Activated naive CD4-positive, alpha-beta T cell (primary cell): ENCODE measurements at places on chromosomes 3 and 15.
A peak's percentile ranks its signal among the peaks of the same experiment; 100 is the strongest.

- no peak for DNase-seq
These were observed 311.7 kb upstream of the ZNF717 start for GRCh38 chr3:76096836-76097588.

DNA sequence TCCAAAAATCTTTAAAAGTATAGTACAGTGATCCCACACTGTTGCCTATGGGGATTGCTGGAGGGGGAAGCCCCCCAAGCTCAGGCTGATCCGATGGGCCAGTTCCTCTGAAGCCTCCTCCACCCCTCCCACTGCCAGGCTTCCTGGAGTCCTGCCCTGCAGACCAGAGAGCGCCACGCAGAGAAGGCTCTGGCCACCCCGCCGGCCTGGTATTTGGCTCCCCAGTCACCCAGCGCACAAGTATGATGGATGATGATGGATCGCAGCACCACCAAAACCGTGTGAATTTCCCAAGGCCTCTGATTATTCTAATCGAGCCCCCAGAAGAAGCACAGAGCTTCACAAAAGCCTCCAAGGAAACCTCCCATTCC lies 259.0 kb downstream of the MECOM start:
- DNase-seq = no peak

- no peak for DNase-seq
These were observed 483.8 kb downstream of the TUSC7 start for GRCh38 chr3:117193390-117193789.

- DNase-seq = no peak
These were observed 38.3 kb upstream of the PSMD6 start for GRCh38 chr3:64061628-64062027.

GRCh38 chr3:196837819-196838420 lies 29.8 kb upstream of the SENP5 start:
- peak; percentile 28 for DNase-seq

DNA sequence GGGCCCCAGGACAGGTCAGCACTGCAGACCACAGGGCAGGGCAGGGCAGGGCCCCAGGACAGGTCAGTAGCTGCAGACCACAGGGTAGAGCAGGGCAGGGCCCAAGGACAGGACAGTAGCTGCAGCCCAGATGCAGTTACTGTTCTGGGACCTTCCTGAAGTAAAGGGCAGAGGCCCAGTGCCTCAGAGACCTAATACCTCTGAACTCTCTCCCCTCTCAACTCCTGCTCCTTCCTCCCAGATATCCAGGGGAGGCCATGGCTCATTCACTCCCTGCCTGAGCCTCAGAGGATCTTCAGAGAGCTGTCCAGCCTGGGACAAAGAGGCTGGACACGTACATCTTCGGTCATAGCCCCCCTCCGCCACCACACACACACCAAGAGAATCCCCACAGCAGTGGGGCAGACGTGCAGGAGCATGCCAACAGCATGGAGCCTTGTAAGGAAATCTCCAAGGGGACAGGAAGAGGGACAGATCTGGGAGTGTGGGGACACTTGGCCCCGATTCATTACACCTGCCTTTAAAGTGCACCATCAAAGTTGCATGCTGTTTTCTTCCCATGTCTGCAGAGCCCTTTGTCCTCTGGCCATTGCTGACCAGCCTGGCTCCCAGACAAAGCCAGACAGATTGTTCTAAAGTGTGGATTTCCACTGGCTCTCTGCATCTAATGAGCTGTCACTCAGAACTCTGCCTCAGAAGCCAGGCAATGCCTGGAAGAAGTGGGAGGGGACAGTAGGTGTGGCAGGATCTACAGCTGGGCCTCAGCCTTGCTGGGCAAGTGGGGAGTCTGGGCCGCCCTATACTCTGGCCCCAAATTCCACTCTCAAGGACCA lies 24.2 kb upstream of the BUB1B start:
- DNase-seq = no peak

DNA sequence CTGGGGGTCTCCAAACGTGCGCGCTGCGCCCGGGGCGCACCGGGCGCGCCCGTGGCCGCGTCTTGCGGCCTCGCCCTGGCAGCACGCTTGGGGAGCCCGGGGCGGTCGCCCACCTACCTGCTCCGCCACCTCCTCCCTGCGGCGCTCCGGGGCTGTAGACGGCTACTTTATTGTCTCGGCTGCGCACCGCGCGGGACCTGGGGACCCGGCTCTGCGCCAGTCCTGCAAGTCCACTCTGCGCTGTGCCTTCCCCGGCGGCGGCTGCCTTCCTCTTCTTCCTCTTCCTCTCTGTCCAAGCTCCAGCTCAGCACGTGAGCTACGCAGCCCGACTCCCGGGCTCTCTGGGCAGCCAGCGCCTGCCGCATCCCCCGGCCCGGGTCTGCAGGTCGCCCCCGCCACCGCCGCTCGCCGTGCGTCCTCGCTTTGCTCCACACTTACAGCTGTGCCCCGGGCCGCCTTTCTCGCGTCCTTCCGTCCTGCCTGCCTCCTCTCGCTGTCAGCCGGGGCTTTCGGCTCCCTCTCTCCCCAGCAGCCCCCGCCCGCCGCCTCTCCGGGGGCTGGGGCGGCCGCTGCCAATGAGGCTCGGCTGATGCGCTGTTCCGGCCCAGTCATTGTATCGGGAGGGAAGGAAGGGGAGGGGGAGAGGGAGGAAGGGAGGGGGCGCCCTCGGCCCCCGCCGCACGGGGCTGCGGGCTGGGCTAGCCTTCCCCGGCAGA lies 156.4 kb upstream of the FRMD4B start:
- no peak for DNase-seq

GRCh38 chr3:14764331-14765059 lies 54.3 kb upstream of the FGD5 start:
- no peak for DNase-seq
